Stimulated activated CD8-positive, alpha-beta memory T cell treated with anti-CD3 and anti-CD28 coated beads, Interleukin-7, amount 100 ng/mL, for 1 hour (primary cell): ENCODE measurements at places on chromosomes 5 and 9.

DNA sequence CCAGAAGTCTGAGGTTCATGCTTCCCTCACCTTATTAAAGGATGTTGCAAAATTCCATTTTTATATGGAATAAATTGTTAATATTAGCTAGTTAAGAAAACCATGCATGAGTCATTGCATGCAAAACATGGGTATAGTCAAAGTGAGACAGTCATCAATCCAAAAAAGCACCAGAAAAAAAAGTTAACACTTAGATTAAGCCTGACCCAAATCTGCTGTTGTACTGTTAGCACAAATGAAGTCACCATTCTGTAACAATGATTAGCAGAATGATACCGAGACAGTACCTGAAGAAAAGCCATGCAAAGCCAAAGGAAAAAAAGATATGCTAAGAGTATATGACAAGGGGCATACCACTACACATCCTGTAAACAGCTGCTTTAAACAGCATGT is 49.5 kb downstream of the PKD2L2 start:
- no peak for DNase-seq

DNA sequence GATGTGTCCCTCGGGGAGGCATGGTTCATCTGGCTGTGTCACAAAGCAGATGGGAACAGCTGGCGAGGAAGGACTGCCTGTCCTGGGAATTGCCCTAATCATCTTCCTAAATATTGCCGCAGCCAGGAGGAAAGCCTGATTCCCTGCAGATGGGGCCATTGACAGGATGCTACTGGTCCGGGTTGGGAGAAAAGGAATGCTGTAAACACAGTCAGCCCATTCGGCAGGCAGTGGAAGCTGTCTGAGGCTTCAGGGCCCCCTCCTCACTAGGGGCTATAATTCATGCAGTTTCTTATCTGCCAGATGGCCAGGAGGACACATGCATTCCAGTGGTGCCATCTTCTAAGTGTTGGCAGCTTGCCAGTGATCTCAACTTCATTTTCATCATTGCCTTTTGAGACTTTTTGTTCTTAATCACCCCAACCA is 110.3 kb downstream of the KCNIP1 start:
- DNase-seq, result no peak

GRCh38 chr9:28620661-28621060 is 1047.4 kb upstream of the C9orf72 start:
- DNase-seq, result no peak

DNA sequence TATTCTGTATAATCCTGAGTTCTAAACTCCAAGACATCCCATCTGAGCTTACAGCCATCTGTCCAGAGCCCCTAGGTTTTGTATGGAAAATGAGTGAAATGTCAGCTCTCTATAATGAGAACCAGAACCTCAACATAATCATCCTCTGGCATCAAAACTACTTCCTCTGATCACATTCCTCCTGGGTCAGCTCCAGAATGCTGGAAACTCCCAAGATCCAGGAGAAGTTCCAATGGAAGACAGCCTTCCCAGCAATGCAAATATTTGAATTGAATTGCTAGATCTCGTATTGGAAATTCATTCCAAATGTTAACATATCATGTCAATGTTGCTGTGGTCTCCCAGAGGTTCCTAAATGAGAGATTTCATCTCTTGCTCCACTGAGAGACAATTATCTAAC is 23.8 kb downstream of the C9 start:
- DNase-seq, result no peak

GRCh38 chr5:146828385-146828784 is 50.2 kb downstream of the PPP2R2B start:
- DNase-seq, result no peak

- no peak for DNase-seq
Measured at GRCh38 chr9:21023861-21024260, 7.6 kb downstream of the HACD4 start.

DNA sequence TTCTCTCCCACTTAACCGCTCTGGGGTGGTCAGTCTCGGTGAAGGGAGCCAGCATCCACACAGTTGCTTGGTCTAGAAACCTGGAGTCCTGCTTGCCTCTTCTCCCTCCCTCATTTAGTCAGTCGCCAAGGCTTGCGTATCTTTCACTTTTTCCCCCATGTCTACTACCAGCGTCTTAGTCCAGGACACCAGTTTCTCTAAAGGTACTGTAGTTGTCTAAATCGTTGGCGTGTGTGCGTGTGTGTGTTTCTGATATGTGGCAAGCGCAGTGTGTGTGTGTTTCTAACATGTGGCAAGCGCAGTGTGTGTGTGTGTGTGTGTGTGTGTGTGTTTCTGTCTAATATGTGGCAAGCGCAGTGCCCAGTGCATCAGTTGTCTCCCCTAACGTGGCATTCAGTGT is 641 bp downstream of the ATP6V1G1 start:
- no peak for DNase-seq

GRCh38 chr9:91847581-91848091 is 102.4 kb downstream of the ROR2 start:
- no peak for DNase-seq

DNA sequence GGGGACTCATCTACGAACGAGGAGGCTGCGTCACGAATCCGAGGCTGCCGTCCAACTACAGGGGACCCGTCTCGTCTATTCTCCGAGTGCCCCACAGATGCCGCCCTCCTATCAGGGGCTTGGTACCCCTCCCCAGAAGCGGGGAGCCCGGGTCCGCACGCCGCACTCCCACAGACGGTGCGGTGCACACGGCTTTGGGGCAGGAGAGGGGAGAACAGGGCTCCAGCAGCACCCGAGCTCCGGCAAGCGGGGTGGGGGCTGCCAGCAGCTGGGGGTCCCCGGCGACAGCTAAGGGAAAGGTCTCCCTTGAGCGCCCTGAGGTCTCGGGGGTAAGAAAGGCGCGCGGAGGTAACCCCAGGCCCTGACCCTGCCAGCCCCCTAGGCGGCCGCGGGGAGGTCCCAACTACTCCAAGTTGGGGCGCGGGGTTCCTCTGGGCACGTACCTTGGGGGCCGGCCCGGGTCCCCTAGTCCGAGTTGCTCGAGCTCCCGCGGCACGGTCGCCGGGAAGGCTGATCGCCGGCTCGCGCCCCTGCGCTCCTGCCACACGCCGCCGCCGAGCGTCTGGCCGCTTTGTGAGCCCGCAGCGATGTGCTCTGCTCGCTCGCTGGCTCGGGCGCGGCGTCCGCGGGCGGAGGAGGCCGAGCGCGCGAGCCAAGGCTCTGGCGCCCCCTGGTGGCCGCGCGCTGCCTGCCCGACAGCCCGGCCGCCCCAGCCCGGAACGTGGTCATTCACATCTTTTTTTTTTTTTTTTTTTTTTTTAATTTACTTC is at the start of gene SPOCK1:
Gene SPOCK1, minus strand, starts transcription at position 591 of the 770 bp plus-strand sequence.
- peak; percentile 8 for DNase-seq

DNA sequence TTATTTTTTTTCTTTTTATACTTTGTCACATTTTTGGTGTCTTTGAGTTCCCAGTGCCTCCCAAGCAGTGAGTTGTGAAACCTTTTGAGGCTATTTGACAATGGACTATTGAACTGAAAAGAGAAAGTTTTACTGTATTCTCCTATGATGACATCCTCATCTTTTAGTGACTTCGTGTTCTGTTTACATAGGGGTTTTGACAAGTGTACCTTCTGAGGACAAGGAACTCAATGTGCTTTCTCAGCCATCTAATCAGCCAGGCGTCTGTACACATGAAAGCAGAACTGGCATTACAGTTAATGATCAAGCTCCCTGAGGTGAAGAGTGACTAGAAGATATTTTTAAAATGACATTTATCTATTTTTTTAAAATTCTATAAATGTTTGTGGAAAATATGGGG is 175.5 kb downstream of the ANXA1 start:
- DNase-seq, result no peak

- no peak for DNase-seq
Measured at GRCh38 chr5:145568581-145568980, 266.6 kb downstream of the PRELID2 start.

GRCh38 chr5:132829742-132830435 is 558 bp downstream of the SHROOM1 start:
- DNase-seq, result peak; percentile 39

DNA sequence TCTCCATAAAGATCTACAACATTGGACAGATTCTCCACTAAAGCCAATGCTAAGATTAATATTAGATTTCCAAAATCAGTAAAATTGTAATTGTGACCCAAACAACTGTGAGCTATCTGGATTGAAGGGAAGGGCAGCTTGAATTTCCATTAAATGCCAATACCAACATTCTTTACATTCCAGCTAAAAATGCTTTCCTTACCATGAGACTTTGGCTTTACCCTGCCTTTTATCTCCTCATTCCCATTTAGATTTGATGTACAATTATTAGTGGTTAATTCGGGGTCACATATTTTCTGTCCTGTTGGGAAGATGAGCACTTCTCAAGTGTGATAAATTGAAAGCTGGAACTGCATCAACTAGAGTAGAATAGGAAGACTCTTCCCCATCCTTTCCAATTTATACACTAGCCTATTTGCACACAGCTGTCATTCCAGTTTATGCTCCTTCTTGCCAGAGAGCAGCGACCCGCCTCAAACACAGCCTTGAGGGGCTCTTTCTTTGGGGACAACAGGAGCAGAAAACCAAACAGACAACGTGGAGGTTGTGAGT is 33.1 kb upstream of the MYOT start:
- DNase-seq, result no peak

GRCh38 chr9:112558476-112558875 is 71.8 kb downstream of the KIAA1958 start:
- DNase-seq, result no peak

DNA sequence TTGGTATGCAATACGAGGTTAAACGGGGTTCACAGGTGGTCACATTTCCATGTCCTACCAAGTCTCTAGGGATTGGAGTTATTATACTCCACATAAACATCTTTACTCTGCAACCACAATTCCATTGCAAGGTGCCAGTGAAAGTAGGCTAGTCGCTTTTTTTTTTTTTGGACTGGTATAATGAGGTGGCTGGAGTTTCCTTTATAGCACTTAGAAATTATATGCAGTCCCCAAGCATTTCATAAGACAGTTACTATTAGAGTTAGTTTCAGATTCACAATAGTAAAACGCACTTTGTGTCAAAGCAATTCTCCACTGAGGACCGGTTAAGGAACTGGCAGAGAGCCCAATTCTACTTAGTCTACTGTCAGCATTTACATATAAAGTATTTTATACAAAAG is 1.4 kb downstream of the MEF2C start:
- no peak for DNase-seq

GRCh38 chr5:85159395-85159794 is 774.7 kb upstream of the EDIL3 start:
- no peak for DNase-seq

GRCh38 chr5:173573126-173573960 is 43.1 kb downstream of the BOD1 start:
- DNase-seq, result peak; percentile 39

GRCh38 chr9:135792268-135793128 is 90.5 kb downstream of the KCNT1 start:
- DNase-seq, result no peak

DNA sequence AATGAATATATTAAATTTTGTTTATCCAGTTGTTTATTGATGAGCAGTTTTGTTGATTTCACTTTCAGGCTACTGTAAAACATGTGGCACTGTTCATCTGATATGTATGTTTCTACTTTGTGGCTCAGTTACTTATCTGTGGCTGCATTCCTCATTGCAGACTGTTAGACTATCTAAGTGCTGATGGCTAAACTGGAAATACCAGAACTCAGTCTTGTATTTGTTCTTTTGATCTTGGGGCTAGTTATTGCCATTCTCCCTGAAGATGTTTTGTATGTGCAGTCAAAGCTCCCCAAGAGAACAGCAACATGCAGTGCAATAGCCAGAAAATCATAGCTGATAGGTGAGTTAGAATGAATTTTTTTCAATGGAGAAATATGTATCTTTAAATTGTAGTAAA is 162.2 kb downstream of the GADD45G start:
- DNase-seq, result no peak

GRCh38 chr9:86674487-86674886 is 272.8 kb downstream of the GAS1 start:
- DNase-seq, result no peak

- no peak for DNase-seq
Measured at GRCh38 chr9:134059188-134059641, 8.6 kb downstream of the BRD3 start.

- DNase-seq, result no peak
Measured at GRCh38 chr9:37550781-37551180, 25.4 kb downstream of the FBXO10 start.

- no peak for DNase-seq
Measured at GRCh38 chr5:9316733-9317132, 229.1 kb downstream of the SEMA5A start.

- DNase-seq, result no peak
Measured at GRCh38 chr9:74500584-74500924, 3.4 kb downstream of the RORB start.

DNA sequence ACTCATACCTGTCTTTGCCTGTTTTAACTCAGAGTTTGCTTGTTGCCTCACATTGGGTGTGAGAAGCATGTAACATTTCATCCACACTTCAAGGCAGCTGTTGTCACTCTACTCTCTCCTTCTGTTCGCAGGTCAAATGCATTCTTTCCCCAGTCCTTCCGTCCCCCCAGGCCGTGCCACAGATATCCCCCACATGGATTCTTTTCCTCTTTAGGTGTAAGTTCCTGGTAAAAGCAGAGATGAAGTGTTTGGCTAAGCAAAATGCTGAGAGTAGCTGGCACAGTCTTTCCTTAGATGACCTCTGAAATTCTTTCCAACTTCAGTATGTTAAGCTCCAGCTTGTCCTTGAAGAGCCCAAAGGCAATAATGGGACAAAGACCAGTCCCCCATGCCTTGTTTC is 328.2 kb downstream of the SLIT3 start:
- DNase-seq, result no peak

DNA sequence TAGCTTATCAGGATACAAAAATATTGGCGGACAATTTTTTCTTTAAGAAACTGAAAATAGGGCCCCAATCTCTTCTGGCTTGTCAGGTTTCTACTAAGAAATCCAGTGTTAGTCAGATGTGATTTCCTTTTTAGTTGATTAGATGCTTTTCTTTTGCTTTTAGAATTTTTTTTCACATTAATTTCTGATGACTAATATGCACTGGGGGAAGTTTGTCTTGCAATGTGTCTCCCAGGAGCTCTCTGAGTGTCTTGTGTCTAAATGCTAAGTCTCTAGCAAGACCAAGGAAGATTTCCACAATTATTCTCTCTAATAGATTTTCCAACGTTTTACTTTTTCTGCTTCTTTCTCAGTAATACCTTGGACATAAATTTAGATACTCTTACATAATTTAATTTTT is 559.8 kb upstream of the TYRP1 start:
- DNase-seq, result no peak

GRCh38 chr5:97764700-97765099 is 581.7 kb upstream of the RIOK2 start:
- DNase-seq, result no peak

- no peak for DNase-seq
Measured at GRCh38 chr5:87735923-87736322, 323.2 kb upstream of the CCNH start.

- no peak for DNase-seq
Measured at GRCh38 chr5:107929080-107929479, 258.3 kb upstream of the EFNA5 start.
